NCI-H187 treated with DMSO at 0.1 percent for 48 hours (cell line): ENCODE measurements at places on chromosomes 2 and 18.

GRCh38 chr2:158665536-158666302, 129.4 kb upstream of the DAPL1 start:
- no peak for DNase-seq

DNA sequence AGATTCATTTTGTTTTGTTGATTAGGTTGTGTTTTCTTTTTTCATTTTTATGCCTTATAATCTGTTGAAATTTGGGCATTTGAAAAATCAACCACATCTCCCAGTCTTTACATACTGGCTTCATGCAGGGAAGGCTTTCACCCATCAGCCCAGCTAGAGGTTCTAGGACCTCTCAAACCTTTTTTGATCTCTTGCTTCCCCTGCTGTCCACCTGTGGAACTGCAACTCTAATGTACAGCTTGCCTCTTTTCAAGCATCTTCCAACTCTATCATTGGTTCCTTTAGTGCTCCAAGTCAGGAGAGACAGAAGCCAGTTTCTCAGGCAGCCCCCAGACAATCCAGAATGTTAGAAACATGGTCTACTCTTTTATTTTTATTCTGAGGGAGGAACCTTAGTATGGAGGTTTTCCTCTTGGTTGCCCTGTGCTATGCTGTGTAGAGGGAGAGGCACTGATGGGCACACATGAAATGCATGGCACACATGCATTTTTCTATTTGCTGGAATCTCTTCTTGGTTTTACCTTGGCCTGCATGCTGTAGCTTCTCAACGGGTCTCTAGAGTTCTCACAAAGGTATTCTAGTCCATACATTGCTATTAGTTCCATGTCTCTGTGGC, 107.2 kb upstream of the L3MBTL4 start:
- DNase-seq, result peak; percentile 6

DNA sequence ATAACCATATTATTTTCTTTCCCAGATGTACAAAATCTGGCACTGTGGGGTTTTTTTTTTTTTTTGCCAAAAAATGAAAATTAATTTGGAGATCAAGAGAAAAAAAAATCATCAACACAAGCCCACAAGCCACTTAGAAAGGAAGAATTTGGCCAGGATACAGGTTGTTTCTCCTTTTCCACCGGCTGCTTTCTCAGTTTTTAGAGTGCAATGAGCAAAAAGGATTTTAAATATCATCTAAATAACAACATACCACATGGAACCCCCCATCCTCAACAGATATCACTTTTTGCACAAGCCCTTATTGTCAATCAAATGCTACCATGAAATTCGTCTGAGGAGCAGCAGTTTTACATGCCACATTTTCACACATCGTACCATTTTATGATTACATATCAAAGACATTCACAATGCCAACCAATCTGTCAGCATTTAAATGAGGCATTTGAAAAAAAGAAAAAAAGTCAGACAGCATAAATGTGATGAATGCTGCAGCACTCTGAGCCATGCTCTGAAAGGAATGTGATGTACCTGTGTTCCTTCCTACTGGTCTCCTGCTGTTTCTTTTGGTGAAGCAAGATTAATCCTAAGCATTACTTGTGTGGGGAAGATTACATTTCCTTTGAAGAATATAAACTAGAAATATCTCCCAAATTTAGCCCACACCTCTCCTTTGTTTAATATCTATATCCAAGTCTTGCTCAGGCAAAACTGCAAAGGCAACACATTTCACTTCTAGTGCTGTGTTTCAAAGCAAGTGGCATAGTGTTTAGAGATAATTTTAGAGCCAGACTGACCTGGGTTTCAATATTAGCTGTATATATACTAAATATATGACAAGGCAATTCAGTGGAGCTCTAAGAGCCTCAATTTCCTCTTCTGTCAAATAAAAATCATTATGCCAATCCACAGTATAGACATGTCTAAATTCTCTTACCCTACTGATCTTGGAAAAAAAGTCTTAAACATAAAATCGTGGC, 391.3 kb downstream of the CMPK2 start:
- DNase-seq, result no peak

- DNase-seq, result no peak
Measured at GRCh38 chr2:237631007-237631785, 3.8 kb downstream of the LRRFIP1 start.

DNA sequence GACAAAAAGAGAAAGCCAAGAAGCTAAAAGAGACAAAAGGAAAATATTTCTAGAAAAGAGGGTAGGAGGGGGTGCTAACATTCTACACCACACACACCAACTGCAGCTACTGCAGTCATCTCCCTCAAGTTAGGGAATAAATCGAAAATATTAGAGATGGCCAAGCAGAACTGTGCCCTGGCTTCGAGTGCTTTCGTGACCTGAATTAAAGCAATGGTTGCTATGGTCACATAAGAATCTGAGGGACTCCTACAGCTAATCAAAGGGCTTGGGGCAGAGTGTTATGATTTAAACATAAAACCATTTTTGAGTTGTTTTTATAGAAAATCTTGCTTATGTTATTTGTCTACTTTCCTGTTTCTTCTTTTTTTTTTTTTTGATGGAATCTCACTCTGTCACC, 159.6 kb upstream of the HNRNPA3 start:
- DNase-seq, result no peak
